ENCODE measurements at places on chromosomes 7 and 10. TPM values are rescaled to one million over a fixed set of nuclear protein-coding genes. Genes with fewer than 3 reads are reported as not detected.

- H3K4me1 ChIP-seq, result peaks cover 6% of the 10 kb centered on the region
- H3K4me3 ChIP-seq, result peak overlapping the region; percentile 48
- H3K27ac ChIP-seq, result no peak overlapping the region
- H3K36me3 ChIP-seq, result no peaks in the 10 kb centered on the region
- DNase-seq, result peak; percentile 70
These were observed 15.6 kb upstream of the RFC2 start for GRCh38 chr7:74269757-74270277.

GRCh38 chr7:48049850-48050249, 14.5 kb downstream of the C7orf57 start:
- DNase-seq, result no peak
- no peak overlapping the region for H3K4me3 ChIP-seq
- H3K4me1 ChIP-seq, result peaks cover 17% of the 10 kb centered on the region
- H3K27me3 ChIP-seq, result no peaks in the 10 kb centered on the region
- no peak overlapping the region for H3K27ac ChIP-seq
- H3K36me3 ChIP-seq, result no peaks in the 10 kb centered on the region

GRCh38 chr7:43636093-43636492, 53.2 kb downstream of the STK17A start:
- H3K4me3 ChIP-seq, result no peak overlapping the region
- H3K27me3 ChIP-seq, result no peaks in the 10 kb centered on the region
- H3K27ac ChIP-seq, result no peak overlapping the region
- no peaks in the 10 kb centered on the region for H3K4me1 ChIP-seq

TMEM213 gene
- 0.05 TPM for total RNA-seq

DNA sequence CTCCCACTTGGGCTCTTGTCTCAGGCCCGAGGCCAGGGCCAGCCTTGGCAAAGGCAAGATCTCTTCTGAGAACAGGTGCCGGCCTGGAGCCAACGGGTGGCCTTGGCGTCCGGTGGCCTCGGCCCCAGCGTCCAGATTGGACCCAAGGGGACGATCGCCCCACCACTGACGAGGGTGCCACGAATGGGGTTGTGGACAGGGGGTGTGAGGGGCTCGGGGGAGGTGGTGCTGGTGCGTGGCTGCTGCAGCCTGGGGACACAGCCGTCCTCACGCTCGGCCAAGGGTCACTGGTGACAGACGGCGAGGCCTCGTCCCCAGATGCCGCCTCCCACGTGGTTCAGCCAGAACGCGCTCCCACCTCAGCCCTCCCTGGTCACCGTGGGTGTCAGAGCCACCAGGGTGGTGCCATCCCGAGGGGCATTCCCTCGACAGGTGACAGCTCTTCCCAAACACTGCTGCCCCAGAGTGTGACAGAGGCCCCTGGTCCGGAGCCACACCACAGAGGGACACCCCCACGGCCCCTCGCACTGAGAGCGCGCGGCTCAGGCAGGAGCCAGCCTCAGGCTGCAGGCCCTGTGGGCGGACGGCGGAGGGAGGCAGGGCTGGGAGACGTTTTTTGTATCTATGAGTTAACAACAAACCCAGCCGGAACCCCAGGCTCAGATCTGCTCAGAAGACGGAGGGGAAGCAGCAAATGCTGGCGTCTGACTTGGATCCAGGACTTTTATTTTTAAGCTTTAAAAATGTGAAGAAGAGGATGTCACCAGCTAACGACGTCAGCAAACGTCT, 18.5 kb upstream of the CFAP46 start:
- H3K27me3 ChIP-seq, result no peaks in the 10 kb centered on the region
- no peak overlapping the region for H3K27ac ChIP-seq
- peaks cover 5% of the 10 kb centered on the region for H3K4me1 ChIP-seq

CAV1 gene
- 26.4 TPM for total RNA-seq

DNA sequence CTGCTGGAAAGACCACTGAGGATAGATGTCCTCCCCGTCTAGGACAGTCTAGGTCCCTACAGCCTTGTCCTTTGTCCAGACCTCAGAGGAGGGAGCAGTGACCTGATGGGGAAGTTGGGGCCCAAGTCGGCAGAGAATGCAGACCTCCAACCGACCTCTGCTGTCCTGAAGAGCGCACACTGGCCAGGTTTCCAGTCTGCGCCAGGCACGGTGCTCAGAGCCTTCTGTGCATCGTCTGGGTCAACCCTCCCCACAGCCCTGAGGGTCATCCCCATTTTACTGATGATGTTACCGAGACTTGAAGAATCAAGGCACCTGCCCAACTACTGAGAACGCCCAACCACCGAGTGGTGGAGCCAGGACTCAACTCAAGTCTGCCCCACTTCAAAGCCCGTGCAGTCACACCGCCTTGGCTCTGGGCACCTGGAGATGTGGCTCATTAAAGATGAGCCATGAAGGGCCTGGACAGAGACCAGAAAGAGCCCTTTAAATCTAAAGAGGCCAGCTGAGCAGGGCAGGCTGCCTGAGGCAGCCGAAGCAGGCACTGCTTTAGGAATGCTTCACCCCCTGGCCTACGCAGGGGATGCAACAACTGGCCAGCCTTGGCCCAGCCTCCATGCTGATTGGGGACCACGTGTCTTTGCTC, 4.4 kb downstream of the ITPRIP start:
- peak overlapping the region; percentile 33 for H3K27ac ChIP-seq
- H3K4me1 ChIP-seq, result peaks cover 88% of the 10 kb centered on the region
- H3K36me3 ChIP-seq, result peaks cover 2% of the 10 kb centered on the region
- no peaks in the 10 kb centered on the region for H3K27me3 ChIP-seq
- no peak for DNase-seq

DNA sequence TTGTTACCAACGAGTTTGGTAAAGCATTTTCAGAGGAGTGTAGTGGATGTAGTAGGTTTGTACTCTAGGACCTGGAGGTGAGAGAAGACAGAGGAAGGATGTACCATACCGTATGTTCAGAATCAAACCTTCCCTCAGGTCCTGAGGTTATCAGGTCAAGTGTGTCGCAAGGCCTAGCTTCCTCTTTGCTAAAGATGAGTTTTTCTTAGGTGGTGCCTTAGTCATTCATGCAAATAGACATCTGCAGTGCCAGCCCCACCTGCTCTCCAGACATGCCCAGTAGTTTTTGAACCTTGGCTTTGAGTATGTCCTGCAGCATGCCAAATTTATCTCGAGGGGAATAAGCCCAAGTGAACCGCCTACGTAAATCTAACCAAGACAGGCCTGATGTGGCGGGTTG, 71.3 kb downstream of the HDAC9 start:
- no peak for DNase-seq
- H3K4me3 ChIP-seq, result no peak overlapping the region
- no peaks in the 10 kb centered on the region for H3K4me1 ChIP-seq
- no peak overlapping the region for H3K27ac ChIP-seq

GRCh38 chr10:62057359-62057758, 155.9 kb downstream of the ARID5B start:
- no peaks in the 10 kb centered on the region for H3K27me3 ChIP-seq
- peaks cover 81% of the 10 kb centered on the region for H3K36me3 ChIP-seq
- H3K4me1 ChIP-seq, result peaks cover 2% of the 10 kb centered on the region
- H3K27ac ChIP-seq, result peak overlapping the region; percentile 18

GRCh38 chr7:109864230-109864629, 1226.7 kb upstream of the LRRN3 start:
- no peaks in the 10 kb centered on the region for H3K27me3 ChIP-seq
- DNase-seq, result no peak
- no peaks in the 10 kb centered on the region for H3K4me1 ChIP-seq
- H3K36me3 ChIP-seq, result no peaks in the 10 kb centered on the region

NUDT13 gene
- 1.8 TPM for total RNA-seq

KBTBD2 gene
- 31.3 TPM for total RNA-seq

ZNF239 gene
- 5.8 TPM for total RNA-seq
